HFFc6 (cell line): ENCODE measurements at places on chromosomes 6 and 20.

GRCh38 chr6:97052152-97052787, 127.7 kb downstream of the KLHL32 start:
- H3K4me3 ChIP-seq: no peak overlapping the region
- H3K27me3 ChIP-seq: peaks cover 10% of the 10 kb centered on the region
- no peak overlapping the region for H3K27ac ChIP-seq
- no peaks in the 10 kb centered on the region for H3K36me3 ChIP-seq

DNA sequence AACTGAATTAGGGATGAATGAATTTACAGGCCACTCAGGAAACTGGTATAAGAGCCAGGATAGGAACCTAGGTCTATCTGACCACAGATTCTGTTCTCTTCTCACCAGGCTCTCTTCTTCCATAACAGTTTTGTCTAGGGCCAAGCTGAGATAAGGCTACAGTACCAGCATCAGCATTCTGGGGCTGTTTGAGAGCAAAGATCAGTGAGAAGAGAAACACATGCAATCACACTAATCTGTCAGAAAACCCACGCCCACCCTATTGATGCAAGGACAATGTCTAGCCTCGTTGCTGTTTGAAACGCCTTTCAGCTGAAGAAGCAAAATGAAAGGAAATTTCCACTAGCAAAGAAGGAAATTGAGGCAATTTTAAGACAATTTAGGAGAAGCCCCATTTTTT, 137.7 kb downstream of the LCA5 start:
- DNase-seq: no peak
- no peaks in the 10 kb centered on the region for H3K36me3 ChIP-seq
- H3K27ac ChIP-seq: no peak overlapping the region
- H3K4me3 ChIP-seq: no peak overlapping the region
- no peaks in the 10 kb centered on the region for H3K4me1 ChIP-seq

DNA sequence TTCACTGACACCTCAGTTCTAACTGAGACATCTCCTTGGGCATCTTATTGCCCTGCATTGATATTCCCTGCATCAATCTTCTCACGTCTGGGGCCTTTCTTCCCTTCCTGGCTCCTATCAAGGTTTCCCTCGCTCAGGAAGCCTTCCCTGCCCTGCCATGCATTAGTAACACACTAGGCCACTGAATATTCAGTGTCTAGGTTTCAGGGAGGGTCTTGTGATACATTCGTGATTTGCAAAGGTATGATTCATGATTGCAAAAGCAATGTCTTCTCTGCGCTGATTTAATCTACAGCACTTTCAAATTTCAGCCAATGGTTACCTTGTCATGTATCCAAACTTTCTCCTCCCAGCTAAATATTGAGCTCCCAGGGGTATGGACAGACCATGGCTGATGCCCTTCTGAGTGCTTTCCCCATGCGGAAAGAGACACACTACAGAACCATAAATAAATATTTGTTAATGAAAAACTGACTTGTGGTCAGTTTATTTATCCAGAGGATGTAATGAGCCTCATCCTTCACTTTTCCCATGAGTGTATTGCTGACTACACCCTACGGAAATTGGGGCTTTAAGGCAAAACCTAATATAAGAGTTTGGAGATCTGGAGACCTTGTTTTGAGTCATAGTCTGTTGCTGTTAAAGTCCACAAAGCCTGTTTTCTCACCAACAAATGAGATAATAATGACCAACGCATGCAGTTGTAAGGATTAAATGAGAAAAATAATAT, 21.6 kb upstream of the PCSK2 start:
- H3K4me3 ChIP-seq: no peak overlapping the region
- H3K27ac ChIP-seq: no peak overlapping the region

GRCh38 chr6:127202676-127203075, 64.0 kb upstream of the RNF146 start:
- no peaks in the 10 kb centered on the region for H3K27me3 ChIP-seq
- no peak overlapping the region for H3K4me3 ChIP-seq
- H3K4me1 ChIP-seq: peaks cover 28% of the 10 kb centered on the region
- DNase-seq: no peak
- no peaks in the 10 kb centered on the region for H3K36me3 ChIP-seq

- DNase-seq: no peak
- peaks cover 13% of the 10 kb centered on the region for H3K4me1 ChIP-seq
- no peak overlapping the region for H3K27ac ChIP-seq
- H3K27me3 ChIP-seq: peaks cover 8% of the 10 kb centered on the region
- H3K4me3 ChIP-seq: no peak overlapping the region
- H3K36me3 ChIP-seq: no peaks in the 10 kb centered on the region
Measured at GRCh38 chr20:25039697-25040437, 18.1 kb downstream of the ACSS1 start.

- H3K27me3 ChIP-seq: no peaks in the 10 kb centered on the region; the same call in 1 of the 2 replicates
- DNase-seq: no peak
- no peak overlapping the region for H3K27ac ChIP-seq
- H3K36me3 ChIP-seq: no peaks in the 10 kb centered on the region
- peaks cover 17% of the 10 kb centered on the region for H3K4me1 ChIP-seq
Measured at GRCh38 chr6:48139818-48140614, 29.0 kb upstream of the PTCHD4 start.
